ENCODE measurements at places on chromosomes 3 and 15.

DNA sequence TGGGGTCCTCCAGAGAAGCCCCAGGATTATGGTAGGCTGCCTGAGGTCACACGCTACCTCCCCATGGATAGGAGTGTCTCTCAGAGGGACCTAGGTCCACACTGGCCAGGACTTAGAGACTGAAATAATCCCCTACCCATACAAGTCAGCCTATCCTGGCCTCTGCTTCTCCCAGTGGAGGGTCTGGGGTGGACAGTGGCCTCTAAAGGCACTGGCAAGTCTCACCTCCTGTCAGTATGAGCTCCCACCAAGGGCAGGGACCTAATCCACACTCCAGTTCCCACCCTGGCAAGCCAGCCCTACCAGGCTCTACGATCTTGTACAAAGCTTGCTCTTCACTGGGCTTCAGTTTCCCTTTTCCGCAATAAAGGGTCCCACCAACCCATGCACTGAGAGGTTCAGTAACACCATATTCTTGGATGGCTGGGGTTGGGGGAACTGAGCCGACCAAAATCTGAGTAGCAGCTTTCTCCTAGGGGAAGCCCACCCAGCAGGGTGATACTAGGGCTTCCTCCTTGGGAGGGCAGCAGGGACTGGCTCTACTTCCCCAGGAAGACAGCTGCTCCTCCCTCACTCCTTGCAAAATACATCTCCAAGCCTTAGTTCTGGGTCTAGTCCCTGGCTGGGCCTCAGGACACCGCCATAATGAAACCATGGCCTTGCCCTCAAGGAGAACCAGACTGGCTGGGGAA lies 2.4 kb downstream of the CISH start:
- H3K27me3 ChIP-seq: no peaks in the 10 kb centered on the region
- H3K4me3 ChIP-seq: no peak overlapping the region
- H3K36me3 ChIP-seq: no peaks in the 10 kb centered on the region

DNA sequence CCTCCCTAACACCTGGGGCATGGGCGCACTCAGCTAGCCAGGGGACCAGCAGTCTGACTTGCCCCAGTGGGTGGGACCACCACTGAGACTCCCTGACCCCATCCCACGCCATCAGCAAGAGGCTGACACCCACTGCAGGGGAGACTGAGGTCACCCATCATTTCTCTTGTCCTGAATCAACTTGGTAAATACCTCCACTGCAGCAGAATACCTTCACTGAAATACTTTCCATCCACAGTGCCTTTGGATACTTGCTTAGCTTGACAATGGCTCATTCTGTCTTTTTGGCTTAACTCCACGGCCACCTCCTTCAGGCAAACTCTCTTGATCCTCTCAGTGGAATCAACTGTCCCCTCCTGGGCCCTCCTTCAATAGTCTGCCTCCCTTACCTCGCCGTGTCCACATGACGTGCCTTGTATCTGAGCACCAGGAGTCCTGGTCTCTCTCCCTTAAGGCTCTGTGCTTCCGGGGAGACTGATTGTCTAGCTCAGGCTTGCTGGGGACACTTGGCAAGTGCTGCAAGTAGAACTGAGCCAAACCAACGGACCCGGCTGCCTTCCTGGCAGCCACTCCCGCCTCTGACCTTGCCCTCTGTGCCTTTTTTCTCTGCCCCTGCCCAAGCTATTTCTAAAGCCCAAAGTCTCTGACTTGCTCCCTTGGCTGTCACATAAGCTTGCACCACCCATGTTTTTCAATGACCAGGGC lies 119.1 kb downstream of the ADCY5 start:
- peak overlapping the region; percentile 12 for H3K27ac ChIP-seq
- peaks cover 3% of the 10 kb centered on the region for H3K36me3 ChIP-seq
- no peak overlapping the region for H3K4me3 ChIP-seq
- DNase-seq: no peak
- H3K4me1 ChIP-seq: no peaks in the 10 kb centered on the region

DNA sequence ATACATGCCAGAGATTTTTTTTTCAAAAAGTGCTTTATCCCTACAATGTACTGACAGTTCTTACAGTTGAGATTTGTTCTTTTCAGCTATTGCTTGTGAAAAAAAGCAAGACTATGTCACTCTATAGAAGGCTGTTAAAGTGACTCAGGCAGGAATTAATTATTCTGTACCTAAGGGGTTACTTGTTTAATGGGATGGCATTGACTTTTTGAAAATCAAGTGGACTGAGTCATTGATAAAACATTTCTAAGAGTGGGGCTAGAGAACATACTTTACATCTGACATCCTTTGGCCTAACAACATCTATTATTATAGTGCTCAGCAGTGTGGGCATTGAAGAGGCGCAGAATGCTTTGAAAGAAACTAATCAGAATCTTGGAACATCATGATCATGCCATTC lies 34.3 kb downstream of the INTS14 start:
- H3K27me3 ChIP-seq: no peaks in the 10 kb centered on the region
- H3K4me3 ChIP-seq: no peak overlapping the region
- no peak overlapping the region for H3K27ac ChIP-seq
- H3K4me1 ChIP-seq: no peaks in the 10 kb centered on the region
- H3K36me3 ChIP-seq: peaks cover 90% of the 10 kb centered on the region

- no peaks in the 10 kb centered on the region for H3K36me3 ChIP-seq
- no peaks in the 10 kb centered on the region for H3K4me1 ChIP-seq
- no peak for DNase-seq
- no peak overlapping the region for H3K4me3 ChIP-seq
- H3K27me3 ChIP-seq: no peaks in the 10 kb centered on the region
Observed at GRCh38 chr3:114370537-114371174, 76.8 kb downstream of the TIGIT start.

DNA sequence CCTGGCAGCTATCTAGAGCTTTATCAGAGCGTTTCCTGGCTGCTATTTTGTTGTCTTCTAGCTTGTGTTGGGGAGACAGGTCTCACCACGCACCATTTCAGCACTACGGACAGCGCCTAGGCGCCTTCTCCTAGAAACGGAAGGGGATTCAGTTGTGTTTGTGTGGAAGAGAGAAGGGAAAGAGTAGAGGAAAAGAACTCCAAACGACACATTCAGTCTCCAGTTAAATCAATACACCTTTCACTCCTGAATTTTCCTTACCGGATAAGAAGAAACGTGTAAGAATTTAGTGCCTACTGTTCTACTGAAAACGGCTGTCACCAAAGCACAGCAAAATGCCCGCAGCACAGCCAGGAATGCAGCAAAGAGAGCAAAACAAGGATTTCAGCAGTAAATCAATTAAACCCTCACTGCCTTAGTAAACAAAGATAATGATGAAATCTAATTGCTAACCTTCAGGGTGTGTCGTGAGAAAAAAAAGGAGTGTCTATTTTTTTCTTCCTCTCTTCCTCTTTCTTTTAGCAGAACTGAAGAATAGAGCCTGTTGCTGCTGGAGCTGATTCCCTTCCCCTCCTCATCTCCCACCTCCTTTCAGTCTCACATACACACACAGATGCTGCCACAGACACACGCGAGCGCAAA lies 412 bp upstream of the CTXN2 start:
- H3K4me3 ChIP-seq: no peak overlapping the region
- peak; percentile 22 for DNase-seq
- H3K4me1 ChIP-seq: peaks cover 9% of the 10 kb centered on the region

DNA sequence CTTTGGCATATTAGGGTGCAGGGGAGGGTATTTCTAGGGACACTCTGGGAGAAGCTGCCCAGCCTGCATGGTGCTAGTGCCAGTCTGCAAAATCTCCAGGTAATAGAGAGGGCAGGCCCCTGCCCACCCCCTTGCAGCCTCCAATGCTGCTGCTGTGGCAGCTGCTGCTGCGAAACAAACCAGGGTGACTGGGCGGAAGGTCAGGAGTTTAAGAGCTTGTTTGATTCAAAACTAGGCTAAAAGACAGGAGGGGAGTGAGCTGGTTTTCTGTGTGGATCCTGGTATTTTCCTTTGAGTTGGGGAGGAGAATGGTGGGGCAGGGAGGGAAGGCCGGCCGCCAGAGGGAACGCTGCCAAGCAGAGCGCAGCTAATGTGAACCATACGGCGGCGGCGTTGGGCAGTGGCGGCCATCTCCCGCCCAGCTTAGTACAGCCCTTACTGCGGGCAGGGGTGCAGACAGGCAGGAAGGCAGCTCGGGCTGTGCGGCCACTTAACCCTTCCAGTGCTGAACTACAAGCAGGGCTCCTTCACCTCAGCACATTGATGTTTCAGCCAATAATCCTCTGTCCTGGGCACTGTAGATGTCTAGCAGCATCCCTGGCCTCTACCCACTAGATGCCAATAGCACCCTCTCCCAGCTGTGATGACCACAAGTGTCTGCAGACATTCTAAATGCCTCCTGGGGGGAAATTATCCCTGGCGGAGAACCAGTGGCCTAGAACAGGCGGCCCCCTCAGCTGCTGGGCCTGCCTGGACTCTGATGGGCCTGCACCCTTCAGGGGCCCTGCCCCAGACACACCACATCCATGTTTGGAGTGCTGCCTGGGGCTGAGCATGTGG lies 125.7 kb downstream of the EEFSEC start:
- peak; percentile 39 for DNase-seq
- no peak overlapping the region for H3K4me3 ChIP-seq
- H3K36me3 ChIP-seq: no peaks in the 10 kb centered on the region
- peak overlapping the region; percentile 79 for H3K27ac ChIP-seq
- H3K27me3 ChIP-seq: no peaks in the 10 kb centered on the region

DNA sequence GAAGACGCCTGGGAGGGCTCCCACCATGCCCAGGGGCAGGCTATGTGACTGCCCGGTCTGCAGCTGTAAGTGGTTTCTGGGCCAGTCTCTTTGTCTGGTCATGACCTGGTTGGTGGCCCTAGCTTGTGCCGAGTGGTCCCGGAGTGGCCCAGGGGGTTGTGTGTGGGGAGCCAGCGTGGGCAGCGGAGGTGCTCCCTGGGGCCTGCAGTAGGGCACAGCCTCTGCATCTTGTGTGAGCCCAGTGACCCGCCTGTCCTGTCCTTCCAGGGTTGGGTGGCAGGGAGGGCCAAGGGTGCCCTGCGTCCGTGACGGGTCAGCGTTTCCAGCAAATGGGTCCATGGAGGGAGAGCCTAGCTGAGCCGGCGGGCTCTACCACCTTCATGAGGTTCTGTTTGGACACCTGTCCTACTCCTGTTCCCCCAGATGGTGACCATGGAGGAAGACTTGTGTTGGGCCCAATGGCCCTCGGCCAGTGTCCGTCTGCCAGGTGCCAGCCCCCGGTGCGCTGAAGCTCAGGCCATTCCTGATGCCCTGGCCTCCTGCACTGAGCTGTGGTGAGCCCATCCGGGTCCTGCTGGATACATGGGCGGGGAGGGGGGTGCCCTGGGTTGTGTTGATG lies 215.4 kb downstream of the SNRPN start:
- no peaks in the 10 kb centered on the region for H3K36me3 ChIP-seq
- DNase-seq: no peak
- H3K4me1 ChIP-seq: no peaks in the 10 kb centered on the region
- H3K27me3 ChIP-seq: no peaks in the 10 kb centered on the region
- H3K27ac ChIP-seq: no peak overlapping the region
- H3K4me3 ChIP-seq: no peak overlapping the region

GRCh38 chr3:30733209-30733608 lies 126.8 kb downstream of the TGFBR2 start:
- no peaks in the 10 kb centered on the region for H3K36me3 ChIP-seq
- H3K4me3 ChIP-seq: no peak overlapping the region
- no peak for DNase-seq
- no peak overlapping the region for H3K27ac ChIP-seq
- H3K27me3 ChIP-seq: no peaks in the 10 kb centered on the region
- no peaks in the 10 kb centered on the region for H3K4me1 ChIP-seq

DNA sequence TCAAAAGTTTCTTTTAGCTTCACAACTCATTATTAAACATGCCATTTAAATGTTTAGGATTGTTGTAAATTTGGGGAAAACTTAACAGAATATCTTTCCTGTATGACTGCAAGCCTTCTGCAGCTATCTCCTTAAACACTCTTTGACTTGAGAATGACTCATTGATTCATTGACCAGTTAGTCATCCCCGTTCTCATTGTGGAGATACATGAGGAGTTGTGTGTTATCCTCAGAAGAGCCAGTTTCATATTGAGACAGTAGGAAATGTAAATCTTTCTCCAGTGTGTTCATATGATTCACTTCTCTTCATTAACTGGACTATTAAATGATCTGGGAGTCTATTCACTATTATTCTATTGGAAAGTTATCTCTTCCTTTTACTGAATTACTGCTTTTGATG lies 83.0 kb downstream of the CRYGS start:
- no peak overlapping the region for H3K27ac ChIP-seq
- H3K4me1 ChIP-seq: no peaks in the 10 kb centered on the region
- no peaks in the 10 kb centered on the region for H3K27me3 ChIP-seq

DNA sequence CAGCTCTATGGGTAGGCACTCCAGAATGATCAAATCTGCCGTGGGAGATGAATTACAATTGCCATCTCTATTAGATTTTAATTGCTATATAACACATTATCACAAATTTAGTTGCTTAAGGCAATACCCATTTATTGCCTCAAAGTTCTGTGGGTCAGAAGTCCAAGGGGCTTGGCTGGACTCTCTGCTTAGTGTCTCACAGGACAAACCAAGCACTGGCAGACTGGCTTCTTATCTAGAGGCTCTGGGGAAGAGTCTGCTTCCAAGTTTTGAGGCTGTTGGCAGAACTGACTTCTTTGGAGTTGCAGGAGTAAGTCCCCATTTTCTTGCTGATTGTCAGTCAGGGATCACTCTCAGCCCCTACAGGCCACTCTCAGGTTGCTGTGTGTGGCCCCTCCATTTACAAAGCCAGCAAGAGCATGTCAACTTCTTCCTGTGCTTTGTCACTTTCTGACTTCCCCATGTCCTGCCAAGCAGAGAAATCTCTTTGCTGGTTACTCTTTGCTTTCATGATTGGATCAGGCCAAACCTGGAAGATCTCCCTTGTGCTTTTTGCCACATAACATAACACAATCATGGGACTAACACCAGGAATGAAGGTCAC lies 93.5 kb upstream of the PRICKLE2 start:
- no peak for DNase-seq
- no peak overlapping the region for H3K4me3 ChIP-seq
- no peaks in the 10 kb centered on the region for H3K36me3 ChIP-seq
- no peak overlapping the region for H3K27ac ChIP-seq

GRCh38 chr15:93252780-93253179 lies 163.8 kb upstream of the RGMA start:
- H3K36me3 ChIP-seq: no peaks in the 10 kb centered on the region
- no peak overlapping the region for H3K4me3 ChIP-seq
- no peak overlapping the region for H3K27ac ChIP-seq
- no peaks in the 10 kb centered on the region for H3K4me1 ChIP-seq
- no peaks in the 10 kb centered on the region for H3K27me3 ChIP-seq

- no peaks in the 10 kb centered on the region for H3K36me3 ChIP-seq
- no peak overlapping the region for H3K27ac ChIP-seq
- peak; percentile 25 for DNase-seq
- H3K4me1 ChIP-seq: no peaks in the 10 kb centered on the region
Observed at GRCh38 chr15:89383365-89384175, 48.9 kb upstream of the POLG start.

- H3K36me3 ChIP-seq: no peaks in the 10 kb centered on the region
- no peak overlapping the region for H3K4me3 ChIP-seq
- H3K27me3 ChIP-seq: no peaks in the 10 kb centered on the region
- no peak overlapping the region for H3K27ac ChIP-seq
- H3K4me1 ChIP-seq: peaks cover 3% of the 10 kb centered on the region
Observed at GRCh38 chr3:25536521-25537391, 108.7 kb downstream of the RARB start.

All from tibial nerve (tissue), 4 donors.